ENCODE measurements at places on chromosomes 12 and 14. TPM values are rescaled to one million over a fixed set of nuclear protein-coding genes. Genes with fewer than 3 reads are reported as not detected.
A peak's percentile ranks its signal among the peaks of the same experiment; 100 is the strongest.

GRCh38 chr14:58961045-58961731 is 227.3 kb upstream of the DAAM1 start:
- DNase-seq: no peak

DNA sequence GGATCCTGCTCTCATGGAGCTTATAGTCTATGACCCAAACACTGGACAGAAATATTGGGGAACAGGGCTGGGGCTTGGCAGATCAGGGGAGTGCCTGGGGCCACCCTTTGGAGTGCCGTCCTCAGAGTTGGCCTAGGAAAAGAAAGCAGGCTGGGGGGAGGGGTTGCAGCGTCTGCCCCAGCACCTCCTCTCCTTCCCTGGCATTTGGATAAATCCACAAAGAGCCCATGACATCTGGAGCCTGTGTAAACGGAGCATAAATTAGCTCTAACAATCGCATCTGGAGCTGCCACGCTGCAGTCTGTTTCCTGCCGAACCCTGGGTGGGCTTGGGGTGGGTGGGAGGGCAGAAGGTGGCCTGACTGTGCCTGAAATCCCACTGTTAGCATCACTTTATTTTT is 63.8 kb downstream of the MVK start:
- no peak for DNase-seq

DNA sequence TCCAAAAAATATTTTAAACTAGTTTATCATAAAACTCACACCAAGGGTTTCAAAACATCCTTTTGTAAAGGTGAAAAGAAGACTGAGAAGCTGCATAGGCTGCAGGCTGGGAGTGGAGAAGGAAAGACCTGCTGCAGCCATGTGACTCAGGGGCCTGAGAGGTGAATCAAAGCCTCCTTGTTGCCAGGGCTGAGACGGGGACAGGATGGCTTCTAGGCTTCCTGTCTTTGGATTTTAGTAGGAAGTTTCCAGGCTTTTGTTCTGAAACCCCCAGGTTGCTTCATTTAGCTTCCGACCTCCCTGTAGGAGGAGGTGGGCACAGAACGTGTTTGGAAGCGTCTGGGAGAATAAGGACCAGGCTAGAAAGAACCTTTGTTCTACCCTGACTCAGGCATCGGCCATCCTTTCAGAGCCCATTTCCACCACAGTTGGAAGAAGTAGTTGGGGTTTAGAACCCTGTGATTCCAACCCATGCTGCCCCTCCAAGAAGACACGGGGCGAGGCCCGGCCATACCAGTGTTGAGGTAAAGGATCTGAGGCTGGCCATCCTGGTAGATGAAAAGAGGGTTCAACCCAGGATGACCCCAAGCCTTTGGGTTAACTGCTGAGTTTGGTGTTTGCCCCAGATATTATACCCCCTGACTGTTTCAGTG is 122.4 kb downstream of the SLC25A47 start:
- no peak for DNase-seq

DNA sequence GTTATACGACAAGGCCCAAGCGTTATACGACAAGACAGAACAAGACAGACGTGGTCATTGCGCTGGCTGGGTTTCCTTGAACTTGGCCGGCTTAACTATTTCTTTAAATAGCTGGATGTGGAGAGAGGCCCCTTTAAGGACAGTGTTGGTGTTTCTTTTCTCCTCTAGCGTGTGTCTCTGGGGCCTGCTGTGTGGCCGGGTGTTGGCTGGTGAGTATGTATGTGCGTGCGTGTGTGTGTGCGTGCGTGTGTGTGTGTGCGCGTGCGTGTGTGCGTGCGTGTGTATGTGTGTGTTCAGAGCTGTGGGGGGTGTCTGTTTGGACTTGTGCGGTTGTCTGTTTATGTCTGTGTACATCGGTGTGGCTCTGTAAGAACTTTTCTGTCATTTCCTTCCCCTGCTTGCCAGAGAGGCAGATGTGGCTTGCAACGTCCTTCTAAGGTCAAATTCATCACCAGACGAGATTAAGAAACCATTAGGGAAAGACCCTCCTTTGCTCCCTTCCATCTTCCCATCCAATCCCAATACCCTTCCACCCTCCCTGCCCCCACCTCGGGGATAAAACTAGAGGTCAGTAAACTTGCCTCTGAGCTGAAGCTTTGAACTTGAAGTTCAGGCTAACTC is 78.6 kb upstream of the TBX3 start:
- peak; percentile 76 for DNase-seq

DNA sequence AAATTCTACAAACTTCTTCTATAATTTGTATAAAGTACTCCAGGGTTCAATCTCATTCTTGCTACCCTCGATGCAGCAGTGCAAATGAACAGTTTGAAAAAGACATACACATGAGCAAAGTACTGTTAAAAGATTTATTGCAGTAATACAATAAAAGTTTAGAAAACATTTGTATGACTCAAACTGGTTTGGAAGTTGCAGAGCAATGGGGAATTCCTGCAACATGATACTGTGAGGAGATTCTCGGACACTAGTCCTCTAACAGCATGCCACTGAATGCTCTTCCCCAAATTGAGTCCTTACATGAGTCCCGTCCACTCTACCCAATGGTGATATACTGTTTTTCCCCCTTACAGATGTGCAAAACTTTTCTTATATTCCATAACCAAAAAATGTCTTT is 45.4 kb downstream of the ATG14 start:
- DNase-seq: peak; percentile 43

DNA sequence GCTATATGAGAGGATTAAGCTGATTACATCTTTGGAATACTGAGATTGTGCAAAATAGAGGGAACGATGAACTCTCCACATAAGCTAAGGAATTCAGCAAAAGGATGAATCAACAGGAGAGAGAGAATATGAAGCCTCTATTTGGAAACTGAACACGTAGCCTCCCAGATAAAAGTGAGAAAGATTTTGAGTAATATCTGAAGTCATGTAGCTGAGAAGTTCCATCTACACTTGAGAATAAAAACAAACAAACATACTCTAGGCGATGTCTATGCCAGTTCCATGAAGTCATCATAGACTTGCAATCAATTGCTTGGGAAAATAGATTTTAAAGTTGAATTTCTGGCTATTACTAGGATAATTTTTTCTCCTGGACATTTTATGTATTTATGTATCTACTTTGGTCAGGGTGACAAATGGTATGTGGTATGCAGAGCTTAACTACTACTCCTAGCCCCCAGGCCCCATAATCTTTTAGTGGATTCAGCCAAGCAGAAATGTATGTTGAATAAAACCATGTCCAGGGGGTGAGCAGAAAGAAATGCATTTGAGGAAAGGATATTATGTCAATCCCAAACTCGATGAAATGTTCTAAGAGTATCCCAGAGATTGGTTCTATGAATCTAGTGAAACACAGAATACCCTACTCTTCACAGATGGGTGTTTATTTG is 627.4 kb downstream of the DIO2 start:
- DNase-seq: peak; percentile 18

DNA sequence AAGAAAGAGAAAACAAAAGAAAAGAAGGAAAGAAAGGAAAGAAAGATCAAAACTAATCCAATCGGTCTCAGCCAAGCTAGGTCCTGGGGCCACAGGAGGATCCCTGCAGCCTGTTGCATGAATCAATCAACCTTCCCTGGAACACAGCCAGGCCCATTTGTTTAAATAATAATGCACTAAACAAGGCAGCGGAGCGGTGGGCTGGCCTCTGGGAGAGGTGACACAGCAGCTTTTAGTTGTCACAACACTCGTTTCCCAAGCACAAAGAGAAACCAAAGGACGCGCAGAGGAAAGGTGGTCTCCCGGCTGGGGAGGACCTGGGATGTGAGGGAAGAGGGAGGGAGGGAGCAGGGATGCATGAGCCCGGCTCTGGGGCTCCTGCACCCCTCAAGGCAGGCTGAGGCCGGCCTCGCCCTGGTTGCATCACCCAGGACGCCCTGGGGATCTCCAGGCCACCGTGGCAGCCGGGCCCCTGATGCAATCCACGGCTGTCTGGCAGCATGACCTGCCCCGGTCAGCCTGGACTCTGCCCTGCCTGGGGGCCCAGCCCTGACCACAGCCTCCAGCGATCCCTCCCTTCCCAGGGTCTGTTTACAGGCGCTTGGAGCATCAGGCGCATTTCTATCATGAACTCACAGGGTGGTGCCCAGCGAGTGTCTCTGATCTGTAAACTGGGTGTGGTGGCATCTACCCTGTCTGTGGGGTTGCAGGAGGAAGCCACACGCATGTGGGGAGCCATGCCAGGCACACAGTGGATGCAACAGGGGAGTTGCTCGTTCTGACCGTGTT is 32.5 kb downstream of the MMP17 start:
- DNase-seq: no peak

GRCh38 chr12:58761308-58761707 is 159.0 kb downstream of the LRIG3 start:
- DNase-seq: no peak

DNA sequence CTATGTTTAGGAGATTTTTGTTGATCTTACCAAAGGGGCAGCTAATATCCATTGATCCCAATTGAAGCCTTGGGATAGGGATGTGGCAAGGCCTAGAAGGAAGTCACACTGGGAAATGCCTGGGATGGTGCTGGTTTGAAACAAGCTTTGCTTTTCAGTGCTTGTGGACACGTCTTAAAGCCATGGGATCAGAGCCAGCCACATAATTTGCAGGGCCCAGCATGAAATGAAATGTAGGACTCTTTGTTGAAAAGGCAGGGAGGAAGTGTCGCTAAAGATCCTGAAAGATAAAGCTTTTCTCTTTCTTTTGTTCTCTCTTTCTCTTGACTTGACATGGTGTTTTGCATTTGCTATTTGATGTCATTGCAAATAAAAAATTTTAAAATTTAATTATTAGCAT is 5.0 kb downstream of the TTC9 start:
- DNase-seq: no peak

- no peak for DNase-seq
These were observed 181.3 kb upstream of the SLC38A2 start for GRCh38 chr12:46553911-46554310.

- DNase-seq: no peak
These were observed 55.6 kb upstream of the OAS1 start for GRCh38 chr12:112851024-112851777.

GRCh38 chr14:91911474-91912032 is 35.9 kb downstream of the FBLN5 start:
- DNase-seq: no peak

GRCh38 chr14:97748616-97749015 is 951.4 kb downstream of the VRK1 start:
- DNase-seq: no peak

DNA sequence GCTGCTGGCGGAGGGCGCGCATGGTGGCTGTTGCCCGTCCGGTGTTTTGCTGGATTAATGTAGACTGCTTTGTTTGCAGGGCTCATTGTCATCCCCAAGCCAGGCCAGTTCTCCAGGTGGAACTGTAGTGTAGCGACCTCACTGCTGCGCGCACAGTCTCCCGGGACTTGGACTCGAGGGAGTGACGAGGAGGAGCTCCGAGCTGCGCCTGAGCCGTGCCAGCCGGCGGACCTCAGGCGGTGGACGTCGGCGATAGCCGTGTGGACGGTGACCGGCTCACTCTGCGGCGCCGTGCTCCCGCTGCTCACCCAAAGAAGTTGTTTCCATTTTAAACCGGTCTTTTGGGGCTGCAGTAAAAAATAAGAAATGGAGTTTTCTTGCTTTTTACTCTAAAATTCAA is 82.2 kb downstream of the MOK start:
- no peak for DNase-seq

DNA sequence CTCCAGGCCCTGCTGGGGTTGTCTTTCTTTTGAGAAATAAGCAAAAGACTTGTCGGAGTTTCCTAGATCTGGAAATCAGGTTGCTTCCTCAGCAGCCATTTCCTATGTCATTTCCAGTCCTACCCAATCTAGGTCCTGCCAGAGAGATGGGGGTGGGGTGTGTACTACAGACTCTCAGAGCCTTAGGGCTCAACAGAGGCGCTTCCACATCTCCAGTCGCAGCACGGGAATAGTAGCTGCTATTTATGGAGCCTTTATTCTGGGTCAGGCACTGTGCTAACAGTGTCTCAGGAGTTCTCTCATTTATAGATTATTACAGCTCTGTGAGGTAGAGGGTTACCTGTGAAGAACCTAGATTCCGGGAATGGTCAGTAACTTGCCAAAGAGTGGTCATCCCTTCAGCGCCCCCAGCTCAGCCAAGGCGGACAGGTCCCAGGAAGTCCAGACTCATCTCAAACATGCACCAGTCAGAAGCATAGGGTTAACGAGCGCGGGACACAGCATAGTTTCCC is 21.9 kb downstream of the DHRS2 start:
- DNase-seq: no peak

DNA sequence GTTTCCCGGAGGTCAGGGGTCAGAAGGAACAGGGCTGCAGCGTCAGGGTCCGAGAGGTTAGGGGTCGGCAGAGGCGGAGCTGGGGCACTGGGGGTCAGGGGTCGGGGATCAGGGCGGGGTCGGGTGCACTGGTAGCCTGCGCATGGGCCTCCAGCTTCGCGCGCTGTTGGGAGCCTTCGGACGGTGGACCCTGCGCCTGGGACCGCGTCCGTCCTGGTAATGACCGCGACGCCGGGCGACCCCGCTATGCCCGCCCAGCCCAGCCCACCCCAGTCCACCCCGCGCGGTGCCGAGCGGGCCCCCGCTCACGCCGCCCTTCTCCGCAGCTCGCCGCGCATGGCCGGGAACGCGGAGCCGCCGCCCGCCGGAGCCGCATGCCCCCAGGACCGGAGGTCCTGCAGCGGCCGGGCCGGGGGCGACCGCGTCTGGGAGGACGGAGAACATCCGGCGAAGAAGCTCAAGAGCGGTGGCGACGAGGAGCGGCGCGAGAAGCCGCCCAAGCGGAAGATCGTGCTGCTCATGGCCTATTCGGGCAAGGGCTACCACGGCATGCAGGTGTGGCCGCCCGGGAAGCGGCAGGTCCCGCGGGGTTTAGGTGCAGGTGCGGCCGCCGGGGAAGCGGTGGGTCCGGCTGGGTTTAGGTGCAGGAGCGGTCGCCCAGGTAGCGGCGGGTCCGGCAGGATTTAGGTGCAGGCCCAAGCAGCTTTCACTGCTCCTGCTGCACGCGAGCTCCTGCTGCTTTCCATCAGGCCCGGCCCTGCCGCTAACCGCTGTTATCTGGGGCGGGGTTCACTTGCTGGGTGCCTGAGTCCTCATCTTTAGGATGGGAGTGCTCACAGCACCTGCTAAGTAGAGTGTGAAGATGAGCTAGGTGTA is 743 bp downstream of the PUS1 start:
- no peak for DNase-seq

DNA sequence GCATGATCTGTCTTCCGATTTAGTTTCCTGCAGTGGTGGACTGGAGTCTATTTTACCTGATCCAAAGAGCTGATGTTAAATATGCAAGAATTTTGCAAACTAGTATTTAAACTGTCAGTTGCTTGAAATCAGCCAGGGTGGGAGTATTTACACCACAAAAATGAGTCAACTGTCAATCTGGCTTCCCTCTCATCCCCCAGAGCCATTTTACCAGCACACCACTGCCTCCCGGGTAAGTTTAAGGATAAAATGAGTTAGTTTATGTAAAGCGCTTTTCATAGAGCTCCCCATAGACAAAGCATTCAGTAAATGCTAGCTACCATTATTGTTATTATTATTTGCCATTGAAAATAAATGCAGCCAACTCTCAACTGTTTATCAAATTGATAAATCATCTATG is 106.3 kb upstream of the FRMD6 start:
- DNase-seq: no peak

Gene KRT3
- polyA plus RNA-seq: not detected

Gene IL26
- polyA plus RNA-seq: not detected

Gene SMARCC2
- polyA plus RNA-seq: 90.2 TPM

Gene MUCL1
- not detected for polyA plus RNA-seq

Gene GALNT8
- not detected for polyA plus RNA-seq

Gene RNASE4
- polyA plus RNA-seq: 15.8 TPM

Gene ARL1
- 204 TPM for polyA plus RNA-seq

Gene HELB
- 2.0 TPM for polyA plus RNA-seq
